ENCODE measurements at places on chromosomes 3 and 15.

DNA sequence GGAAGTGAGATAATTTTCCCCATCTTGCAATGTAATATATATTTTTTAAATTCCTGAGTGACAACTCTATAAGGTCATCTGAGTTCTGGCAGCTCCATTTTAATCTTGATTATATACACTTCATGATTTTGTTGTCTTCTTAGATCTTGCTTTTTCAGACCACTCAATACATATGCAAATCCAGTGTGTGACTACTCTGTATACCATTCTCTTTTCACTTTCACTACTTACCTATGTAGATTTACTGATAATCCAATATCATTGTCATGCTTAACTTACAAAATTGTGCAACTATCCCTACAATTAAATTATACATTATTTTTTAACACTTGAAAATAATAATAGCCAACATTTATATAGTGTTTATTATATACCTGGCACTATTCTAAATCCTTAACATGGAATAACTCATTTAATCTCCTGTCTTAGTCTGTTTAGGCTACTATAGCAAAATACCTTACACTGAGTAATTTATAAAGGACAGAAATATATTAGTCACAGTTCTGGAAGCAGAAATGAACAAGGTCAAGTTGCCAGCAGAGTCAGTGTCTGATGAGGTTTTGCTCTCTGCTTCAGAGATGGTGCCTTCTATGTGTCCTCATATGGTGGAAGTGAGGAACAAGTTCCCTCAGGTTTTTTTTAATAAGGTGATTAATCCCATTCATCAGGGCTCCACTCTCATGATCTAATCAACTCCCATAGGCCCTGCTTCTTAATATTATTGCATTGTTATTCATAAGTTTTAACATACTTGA, 338.5 kb downstream of the TUSC7 start:
- no peak for DNase-seq

- no peak for DNase-seq
Measured at GRCh38 chr3:184391266-184391665, 11.4 kb downstream of the CHRD start.

DNA sequence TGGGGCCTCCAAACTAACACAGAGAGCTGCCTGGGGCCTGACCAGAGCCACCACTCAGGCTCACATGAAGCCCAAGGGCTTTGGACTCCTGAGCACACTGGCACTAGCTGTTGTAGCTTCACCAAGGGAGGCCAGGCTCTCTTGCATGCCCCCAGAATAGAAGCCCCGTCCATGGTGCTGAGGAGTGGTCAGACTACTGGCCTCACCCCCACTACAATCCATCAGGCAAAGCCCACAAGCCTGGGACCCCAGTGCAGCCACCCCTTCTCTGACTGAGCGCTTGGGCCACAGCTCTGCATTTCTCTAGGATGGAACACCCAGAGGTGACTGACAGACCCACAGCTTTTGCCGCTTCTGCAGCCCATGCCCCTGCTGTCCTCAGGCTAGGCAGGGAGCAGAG, 180.8 kb downstream of the PYDC2 start:
- no peak for DNase-seq

- no peak for DNase-seq
Measured at GRCh38 chr15:64180235-64180824, 17.5 kb upstream of the PPIB start.

- no peak for DNase-seq
Measured at GRCh38 chr3:29581311-29581710, 300.4 kb downstream of the RBMS3 start.

DNA sequence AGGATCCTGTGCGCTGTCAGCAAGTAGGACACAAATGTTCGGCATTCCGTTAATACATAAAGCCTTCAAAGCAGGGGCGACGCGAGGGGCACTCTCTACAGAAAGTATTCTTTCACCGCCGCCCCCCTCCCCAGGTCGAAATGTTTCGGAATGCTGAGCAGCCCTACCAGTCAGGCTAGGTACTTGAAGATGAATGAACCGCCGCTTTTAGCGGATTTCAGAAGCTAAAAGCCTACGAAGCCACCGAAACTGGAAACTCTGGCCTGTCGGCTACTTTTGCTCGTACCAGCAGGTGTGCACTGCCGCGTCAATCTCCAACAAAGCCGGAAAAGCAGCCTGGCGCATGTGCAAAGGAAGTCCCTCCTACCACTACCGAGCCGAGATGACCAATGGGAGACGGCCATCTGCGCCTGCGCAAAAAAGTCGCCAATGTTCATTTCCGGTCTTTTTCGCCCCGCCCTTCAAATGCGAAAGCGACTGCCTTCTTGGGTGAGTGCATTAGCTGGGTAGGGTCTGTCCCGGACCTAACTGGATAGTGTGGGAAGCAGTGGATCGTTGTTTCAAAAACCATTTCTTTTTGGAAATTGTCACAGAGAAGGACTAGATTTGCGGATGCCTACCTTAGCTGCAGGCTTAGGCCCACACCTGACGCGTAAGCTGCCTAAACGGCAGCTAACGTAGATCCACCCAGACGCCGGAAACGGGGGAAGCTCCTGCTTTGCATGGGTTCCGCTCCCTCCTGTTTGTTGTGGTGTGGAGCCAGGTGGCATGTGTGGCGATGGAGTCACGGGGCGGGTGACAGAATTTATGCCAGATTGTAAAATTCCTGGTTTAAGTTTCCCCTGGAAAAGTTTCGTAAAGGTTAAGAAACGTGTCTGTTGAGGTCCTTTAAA, at the start of gene WDR5B:
Gene WDR5B, minus strand, starts transcription at position 301 of the 893 bp plus-strand sequence. CDS start 534 bp downstream, outside the sequence.
- DNase-seq, result peak; percentile 93

DNA sequence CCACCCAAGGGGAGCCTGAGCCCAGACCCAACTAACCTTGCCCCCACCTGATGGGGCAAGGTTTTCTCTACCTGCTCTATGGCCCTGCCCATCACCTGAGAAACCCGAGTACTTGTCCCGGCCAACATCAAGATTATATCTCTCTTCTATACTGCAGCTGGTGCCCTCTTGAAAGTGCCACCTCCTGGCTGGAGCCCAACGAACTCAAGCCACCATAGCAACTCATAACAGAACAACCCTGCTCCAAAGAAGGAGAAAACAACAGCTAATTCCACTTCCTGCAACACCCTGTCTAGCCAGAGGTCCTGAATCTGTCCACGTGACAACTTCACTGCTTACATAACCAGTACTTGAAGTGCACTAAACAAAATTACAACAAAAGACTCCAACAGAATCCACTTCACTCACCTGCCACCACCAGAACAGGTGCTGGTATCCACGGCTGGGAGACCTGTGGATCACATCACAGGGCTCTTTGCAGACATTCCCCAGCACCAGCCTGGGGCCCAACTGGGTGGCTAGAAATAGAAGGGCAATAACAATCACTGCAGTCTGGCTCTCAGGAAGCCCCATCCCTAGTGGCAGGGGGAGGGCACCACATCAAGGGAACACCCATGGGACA, 49.2 kb downstream of the PIERCE2 start:
- DNase-seq, result no peak

DNA sequence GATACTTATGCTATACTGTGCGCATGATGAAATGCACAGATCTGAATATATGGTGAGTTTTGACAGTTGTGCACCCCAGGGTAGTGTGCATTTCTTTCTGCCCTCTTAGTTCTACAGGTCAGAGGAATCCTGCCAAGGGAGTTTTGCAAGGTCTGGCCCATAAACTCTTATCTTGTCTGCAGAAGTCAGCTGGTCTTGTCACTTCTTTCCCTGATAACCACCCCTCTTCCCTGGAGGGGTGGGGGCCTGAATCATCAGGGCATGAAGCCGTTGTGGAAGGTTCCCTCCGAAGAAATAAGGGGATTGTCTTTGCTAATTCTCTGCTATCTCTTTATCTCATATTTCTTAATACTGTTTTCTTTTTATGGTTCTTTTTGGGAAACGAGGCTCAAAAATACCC, 30.4 kb downstream of the TRIM71 start:
- no peak for DNase-seq

DNA sequence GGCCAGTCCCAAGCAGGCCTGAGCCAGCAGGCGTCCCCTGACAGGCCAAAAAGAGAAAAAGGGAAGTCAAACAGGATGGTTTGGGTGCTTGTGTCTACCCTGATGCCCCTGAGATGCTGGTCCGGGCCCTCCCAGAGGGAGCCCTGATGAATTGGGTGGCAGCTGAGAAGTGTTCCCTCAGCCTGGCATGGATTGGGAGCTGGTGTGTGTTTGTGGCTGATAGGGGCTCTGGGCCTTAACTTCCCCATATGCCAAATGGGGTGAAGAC, 1.4 kb downstream of the FBLN2 start:
- no peak for DNase-seq

- DNase-seq, result no peak
Measured at GRCh38 chr3:195005759-195006510, 265.0 kb downstream of the XXYLT1 start.

DNA sequence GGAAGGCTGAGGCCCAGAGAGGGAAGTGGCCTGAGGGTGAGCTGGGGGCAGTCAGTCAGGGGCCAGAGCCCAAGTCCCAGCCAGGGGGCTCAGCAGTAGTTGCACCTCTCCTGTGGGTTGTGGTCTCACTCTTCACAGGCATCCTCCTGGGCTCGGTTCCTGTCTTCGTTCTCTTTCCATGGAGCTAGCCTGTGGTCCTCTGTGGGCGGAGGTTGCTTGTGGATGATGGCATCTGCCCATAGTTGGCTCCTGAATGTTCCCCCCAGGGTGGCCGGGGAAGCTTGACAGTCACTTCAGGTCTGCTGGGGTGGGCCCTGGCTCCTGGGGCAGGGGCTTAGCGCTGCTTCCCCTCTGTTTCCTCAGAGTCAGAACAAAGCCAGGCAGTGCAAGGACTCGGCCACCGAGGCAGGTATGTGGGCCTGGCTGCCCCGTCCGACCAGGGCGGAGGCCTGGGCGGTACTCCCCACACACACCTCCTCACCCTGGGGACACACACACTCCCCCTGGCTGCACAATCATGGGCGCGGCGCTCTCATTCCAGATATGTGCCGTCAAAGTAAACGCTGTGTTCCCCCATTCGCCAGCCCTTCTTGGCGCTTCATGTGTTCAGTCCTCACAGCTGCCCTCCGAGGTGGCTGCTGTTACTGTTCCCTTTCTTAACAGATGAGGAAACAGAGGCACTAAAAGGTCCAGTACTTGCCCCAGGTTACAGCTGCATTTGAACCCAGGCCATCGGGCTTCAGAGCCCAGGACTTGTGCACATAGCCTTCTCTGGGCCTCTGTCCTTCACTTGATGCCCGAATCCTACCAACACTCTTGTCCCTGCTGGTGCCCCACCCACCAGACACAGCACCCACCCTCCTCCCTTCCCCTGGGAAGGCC, 34.5 kb downstream of the PSTPIP1 start:
- DNase-seq, result no peak

DNA sequence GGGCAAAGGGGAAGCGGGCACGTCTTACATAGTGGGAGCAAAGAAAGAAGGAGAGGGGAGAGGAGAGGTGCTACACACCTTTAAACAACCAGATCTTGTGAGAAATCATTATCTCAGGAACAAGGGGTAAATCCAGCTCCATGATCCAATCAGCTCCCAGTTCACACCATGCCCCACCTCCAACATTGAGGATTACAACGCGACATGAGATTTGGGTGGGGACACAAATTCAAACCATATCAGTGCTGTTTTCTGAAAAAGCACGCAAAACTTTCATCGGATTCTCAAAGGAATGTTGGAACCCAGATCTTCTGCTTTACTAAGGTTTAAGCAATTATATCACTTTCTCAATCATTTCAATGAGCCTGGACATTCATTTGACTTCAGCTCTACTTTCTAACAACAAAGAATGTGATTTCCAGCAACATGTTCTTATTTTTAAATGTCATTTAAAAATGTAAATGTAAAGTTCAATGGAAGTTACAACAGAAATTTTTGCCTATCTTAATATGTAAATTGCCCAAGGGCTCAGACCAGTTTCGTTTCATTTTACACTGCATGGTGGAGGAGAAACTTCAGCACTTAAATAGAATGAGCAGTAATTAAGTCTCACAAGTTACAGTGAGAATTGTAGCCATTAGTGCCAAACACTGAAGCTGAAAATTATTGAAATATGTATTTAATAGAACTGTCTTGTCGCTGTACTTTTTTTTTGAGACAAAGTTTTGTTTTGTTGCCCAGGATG, 8.4 kb upstream of the CCDC54 start:
- DNase-seq, result no peak

- no peak for DNase-seq
Measured at GRCh38 chr3:52881871-52882270, 15.5 kb downstream of the STIMATE start.

GRCh38 chr3:197105786-197106185, 76.2 kb upstream of the MELTF start:
- DNase-seq, result no peak

DNA sequence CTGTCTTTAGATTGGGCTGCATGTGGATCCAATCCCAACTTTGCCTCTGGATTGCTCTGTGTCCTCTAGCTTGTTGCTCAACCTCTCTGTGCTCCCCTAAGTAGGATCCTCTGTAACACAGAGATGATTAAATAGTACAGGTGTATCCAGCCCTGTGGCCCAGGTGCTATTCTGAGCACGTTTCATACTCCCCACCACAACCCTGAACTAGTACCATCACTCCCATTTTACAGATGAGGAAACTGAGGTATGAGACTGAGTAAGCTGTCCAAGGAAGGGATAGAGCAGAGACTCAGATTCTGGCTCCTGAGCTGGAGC, 7.2 kb downstream of the ISG20 start:
- no peak for DNase-seq

- DNase-seq, result no peak
Measured at GRCh38 chr3:24958910-24959447, 464.3 kb upstream of the THRB start.

DNA sequence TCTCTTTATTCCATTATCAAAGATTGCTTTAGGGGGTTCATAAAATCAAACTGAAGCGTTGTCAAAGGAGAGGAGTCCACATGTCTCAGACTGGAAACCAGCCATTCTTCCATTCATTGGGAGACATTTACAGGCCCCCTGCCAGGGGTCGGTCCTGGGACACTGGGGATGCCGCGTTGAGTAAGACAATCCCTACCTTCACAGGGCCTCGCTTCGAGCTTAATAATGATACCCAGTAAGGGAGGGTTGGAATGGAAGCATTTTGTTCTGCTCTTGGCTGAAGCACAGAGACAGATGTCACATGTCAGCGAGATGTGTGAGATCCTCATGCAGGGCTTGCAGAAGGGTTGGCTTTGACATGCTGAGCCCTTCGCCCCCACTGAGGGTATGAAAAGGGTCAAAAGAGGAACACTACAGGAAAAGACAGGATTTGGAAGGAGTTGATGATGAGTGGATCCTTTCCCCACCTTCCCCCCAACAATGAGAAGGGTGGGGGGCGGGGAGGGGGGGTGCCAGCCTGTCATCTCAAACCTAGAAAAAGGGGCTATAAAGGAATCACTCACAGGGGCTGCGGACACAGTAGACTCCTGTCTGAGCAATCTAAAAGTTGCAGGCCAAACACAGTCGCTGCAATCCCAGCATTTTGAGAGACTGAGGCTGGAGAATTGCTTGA, 25.6 kb upstream of the ARL8B start:
- no peak for DNase-seq

DNA sequence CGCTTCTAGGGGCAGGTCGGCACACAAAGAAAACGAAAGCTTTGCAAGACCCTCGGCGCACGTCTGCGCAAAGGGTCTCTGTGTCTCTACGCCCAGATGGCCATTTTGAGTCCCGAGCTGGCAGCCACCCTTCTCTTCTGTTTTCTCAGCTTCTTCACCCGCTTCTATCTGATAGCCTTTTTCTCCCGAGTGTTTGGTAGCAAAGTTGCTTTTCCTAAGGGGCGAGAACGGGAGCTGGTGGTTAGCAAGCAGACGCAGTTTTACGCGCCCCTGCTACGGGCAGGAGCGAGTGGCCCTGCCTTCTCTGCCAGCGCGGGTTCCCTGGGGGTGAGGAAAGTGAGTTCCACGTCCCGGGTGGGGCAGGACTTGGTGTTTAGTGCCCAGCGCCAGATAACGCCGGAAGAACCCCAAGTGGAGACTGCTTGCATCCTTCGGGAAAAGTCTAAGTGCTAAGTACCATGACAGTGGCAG, 2.9 kb upstream of the MKRN2 start:
- no peak for DNase-seq

GRCh38 chr15:83225449-83225848, 17.8 kb upstream of the HDGFL3 start:
- DNase-seq, result no peak

Data from stimulated activated CD4-positive, alpha-beta T cell treated with anti-CD3 and anti-CD28 coated beads, Interleukin-1b, Interleukin-23, amount 100 ng/mL, for 4 hours (primary cell).